ENCODE measurements at places on chromosomes 12 and 14.

GRCh38 chr12:57553343-57554202, 3.7 kb downstream of the KIF5A start:
- DNase-seq, result no peak

GRCh38 chr14:72457641-72458040, 436.3 kb downstream of the DPF3 start:
- no peak for DNase-seq

DNA sequence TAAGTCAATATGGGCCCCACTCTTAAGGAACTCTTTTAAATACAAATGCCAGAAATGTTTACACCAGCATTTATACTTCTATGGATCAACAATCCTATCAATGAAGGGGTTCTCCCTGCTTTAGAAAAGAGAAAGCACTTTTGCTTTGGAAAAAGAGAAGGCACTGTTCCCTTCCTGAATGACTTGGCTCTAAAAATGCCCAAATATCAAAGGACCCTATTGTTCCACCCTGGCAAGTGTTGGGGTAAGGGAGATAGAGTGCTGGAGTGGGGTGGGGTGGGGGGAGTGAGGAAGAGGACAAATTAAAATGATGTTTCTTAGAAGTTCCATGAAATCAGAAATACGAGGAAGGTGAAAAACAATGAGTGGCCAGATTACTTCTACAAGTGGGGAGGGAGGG, 131.6 kb upstream of the GRIN2B start:
- no peak for DNase-seq

DNA sequence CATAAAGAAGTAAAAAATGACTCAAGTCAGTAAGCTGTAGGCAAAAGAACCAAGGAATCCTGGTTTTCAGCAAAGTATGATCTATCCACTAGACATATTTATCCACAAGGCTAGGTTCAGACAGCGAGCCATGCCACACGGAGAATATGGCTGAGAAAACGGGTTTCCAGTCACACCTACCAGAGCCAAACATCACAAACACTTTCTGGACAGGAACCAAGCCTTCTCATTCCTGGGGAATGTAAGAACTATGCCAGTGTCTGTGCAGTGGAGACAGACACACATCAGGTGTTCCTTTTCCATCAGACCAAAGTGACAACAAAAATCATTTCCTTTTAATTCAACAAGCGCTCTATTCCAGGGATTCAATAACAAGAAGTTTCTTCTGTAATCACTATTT, 41.1 kb downstream of the AREL1 start:
- DNase-seq, result peak; percentile 55

DNA sequence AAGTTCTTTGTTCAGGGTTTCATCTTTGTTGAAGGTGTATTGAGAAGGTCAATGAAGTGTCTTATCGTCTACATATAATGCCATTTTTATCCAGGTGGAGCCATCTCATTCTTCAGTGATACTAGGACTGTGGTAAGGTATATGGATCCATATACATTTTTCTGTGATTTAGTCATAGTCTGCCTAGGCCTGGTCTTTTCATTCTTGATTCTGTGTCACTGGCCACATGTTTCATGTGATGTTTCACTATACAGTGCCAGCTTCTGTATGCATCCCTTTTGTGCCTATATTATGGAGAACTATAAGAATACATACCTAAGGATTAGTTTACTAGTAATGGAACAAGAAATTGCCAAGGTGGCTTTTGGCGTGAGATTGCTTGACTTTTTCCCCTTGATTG, 40.5 kb downstream of the VEZT start:
- DNase-seq, result no peak

- DNase-seq, result no peak
Observed at GRCh38 chr12:11798856-11799501, 149.5 kb downstream of the ETV6 start.

- DNase-seq, result no peak
Observed at GRCh38 chr12:94534278-94534677, 74.6 kb upstream of the CEP83 start.

DNA sequence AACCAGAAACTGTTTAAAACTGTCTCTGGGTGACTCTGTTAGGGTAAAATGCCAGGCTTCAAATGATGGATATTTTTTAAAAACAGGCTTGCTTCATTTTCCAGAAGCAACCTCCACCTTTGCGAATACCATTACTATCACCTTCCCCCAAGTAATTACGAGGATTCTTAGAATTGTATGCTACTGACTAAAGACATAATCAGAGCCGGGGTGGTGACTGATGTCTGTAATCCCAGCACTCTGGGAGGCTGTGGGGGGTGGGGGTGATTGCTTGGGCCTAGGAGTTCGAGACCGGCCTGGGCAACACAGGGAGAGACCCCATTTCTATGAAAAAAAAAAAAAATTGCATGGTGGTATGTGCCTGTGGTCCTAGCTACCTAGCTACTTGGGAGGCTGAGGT, 38.3 kb downstream of the FGD6 start:
- DNase-seq, result no peak

- no peak for DNase-seq
Observed at GRCh38 chr12:78229591-78230101, 399.0 kb downstream of the NAV3 start.

DNA sequence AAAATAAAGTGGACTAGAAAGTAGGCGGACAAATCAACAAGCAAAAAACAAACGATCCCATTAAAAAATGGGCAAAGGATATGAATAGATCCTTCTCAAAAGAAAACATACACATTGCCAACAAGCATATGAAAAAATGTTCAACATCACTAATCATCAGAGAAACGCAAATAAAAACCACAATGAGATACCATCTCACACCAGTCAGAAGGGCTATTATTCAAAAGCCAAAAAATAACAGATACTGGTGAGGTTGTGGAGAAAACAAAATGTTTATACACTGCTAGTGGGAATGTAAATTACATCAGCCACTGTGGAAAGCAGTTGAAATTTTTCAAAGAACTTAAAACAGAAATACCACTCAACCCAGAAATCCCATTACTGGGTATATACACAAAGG, 70.3 kb downstream of the RPS6KA5 start:
- no peak for DNase-seq

- no peak for DNase-seq
Observed at GRCh38 chr12:6370994-6371754, 4.2 kb downstream of the SCNN1A start.

GRCh38 chr14:93701562-93701961, 86.7 kb downstream of the PRIMA1 start:
- DNase-seq, result no peak

DNA sequence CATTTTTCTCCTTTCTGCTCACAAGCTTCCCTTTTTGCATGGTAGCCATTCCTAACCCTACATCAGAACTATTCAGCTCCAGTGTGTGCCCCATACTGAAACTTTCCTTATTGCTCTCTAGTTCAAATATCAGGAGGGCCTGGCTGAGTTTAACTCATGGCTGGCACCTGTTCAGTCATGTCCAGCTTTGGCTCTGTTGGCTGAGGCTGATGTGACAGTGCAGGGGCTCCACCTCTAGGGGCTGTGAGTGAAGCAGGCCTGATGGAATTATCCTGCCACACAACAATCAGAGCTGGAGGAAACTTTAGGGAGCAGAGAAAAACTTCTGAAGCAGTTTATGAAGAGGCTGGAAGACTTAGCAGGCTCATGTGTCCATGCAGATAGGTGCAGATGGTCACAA, 8.5 kb downstream of the COQ6 start:
- DNase-seq, result no peak

DNA sequence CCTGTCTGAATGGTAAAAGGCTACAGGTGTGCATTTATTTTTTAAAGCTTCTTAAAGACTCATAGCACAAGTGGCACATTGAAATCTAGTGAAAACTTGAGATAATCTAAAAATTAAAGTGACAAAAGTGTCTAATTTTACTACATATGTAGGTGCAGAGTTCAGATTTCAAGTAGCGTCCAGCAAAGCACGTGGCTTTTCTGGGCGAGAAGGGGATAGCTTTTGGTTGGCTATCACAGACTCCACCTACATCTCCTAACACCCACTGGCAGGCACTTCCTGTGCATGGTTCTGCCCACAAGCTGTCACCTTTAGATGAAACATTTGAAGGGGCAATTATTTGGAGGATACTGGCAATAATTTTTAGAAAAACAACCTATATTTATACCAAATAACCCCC, 1.9 kb upstream of the PITPNM2 start:
- no peak for DNase-seq

DNA sequence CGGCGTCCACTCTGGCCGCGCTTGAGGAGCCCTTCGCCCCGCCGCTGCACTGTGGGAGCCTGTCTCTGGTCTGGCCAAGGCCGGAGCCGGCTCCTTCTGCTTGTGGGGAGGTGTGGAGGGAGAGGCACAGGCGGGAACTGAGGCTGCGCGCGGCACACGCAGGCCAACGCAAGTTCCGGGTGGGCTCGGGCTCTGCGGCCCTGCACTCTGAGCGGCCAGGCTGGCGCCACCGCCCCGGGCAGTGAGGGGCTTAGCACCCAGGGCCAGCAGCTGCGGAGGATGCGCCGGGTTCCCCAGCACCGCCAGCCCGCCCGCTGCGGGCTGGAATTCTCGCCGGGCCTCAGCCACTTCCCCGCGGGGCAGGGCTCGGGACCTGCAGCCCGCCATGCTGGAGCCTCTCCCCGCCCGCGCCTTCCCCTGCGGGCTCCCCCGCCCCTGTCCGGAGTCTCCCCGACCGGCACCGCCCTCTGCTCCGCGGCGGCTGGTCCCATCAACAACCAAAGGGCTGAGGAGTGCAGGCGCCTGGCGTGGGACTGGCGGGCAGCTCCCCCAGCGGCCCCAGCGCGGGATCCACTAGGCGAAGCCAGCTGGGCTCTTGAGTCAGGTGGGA, 921.2 kb upstream of the FOXG1 start:
- peak; percentile 46 for DNase-seq

- DNase-seq, result no peak
Observed at GRCh38 chr14:82872494-82872893, 1338.8 kb upstream of the SEL1L start.

DNA sequence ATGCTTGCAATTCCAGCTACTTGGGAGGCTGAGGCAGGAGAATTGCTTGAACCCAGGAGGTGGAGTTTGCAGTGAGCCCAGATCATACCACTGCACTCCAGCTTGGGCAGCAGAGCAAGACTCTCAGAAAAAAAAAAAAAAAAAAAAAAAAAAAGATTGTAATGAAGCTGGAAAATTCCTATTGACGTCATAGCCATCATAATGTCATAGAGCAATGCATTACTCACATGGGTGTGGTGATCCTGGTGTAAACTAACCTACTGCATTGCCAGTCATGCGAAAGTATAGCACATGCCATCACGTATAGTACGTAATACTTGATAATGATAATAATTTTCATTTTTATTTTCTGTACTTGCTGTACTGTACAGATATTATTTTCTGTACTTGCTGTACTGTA, 42.7 kb upstream of the NID2 start:
- DNase-seq, result no peak

- DNase-seq, result no peak
Observed at GRCh38 chr12:56645201-56645716, 525 bp downstream of the ATP5F1B start.

DNA sequence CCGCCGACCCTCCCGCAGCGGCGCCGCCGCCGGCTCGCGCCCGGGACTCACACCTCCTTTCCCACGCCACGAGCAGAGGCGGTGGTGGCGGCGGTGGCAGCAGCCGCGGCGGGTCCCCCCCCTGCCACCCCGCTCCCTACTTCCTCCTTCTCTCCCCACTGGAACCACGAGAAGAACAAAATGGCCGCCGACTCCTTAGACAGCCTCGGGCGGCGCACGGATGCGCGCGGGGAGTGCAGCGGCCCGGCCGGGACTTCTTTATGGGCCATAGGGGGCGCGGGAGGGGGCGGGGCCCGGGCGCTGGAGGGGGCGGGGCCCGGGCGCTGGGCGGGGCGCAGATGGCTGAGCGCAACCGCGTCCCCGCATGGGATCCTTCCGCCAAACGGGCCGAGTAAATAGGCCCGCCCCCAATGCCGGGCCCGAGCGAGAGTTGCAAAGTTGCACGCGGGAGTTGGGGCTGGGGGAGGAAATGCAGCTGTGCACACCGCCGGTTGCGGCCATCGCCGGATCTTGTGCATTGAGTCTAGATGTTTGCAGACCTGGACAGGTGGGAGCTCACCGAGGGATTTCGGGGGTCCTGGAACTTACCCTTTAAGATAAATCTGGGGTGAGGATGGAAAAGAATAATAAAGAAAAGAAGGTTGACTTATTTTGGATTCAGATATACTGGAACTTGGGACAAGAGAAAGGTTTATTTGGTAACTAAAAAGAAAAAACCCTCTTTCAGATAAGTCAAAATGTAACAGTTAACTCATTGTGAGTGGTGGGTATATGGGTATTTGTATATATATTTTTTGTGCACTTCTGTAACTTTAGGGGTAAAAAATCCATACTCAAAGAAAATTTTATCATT, at the start of gene PPP1CC:
PPP1CC (minus strand) TSS at position 174 of the 853 bp plus-strand sequence. CDS start 184 bp downstream, outside the sequence.
- DNase-seq, result peak; percentile 95

GRCh38 chr14:31927348-31927832, 149.7 kb upstream of the ARHGAP5 start:
- DNase-seq, result no peak

- no peak for DNase-seq
Observed at GRCh38 chr14:102771144-102771543, 6.1 kb upstream of the TRAF3 start.

DNA sequence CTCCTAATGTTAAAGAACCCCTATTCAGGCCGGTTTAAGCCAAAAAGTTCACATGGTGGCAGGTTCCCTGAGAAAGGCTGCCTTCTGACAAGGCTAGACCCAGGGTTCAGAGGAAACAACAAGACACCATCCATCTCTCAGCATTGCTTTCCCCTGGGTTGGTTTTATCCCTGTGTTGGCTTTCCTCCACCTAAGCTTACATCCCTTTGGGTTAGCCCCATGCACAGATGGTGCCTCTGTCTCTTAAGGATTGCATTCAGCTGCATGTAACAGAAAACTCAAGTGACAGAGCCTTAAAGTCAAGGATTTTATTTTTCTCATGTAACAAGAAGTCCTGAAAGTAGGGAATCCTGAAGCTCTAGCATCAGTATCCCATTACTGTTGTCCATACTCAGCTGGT, 42.8 kb upstream of the RIN3 start:
- no peak for DNase-seq

GRCh38 chr14:105281371-105282097, 19.3 kb downstream of the BRF1 start:
- DNase-seq, result no peak

- DNase-seq, result no peak
Observed at GRCh38 chr12:13471471-13471870, 274.9 kb downstream of the EMP1 start.

- DNase-seq, result peak; percentile 39
Observed at GRCh38 chr12:130423136-130423535, 85.4 kb downstream of the PIWIL1 start.

GRCh38 chr14:63938198-63939005, 85.6 kb downstream of the SYNE2 start:
- no peak for DNase-seq

- DNase-seq, result no peak
Observed at GRCh38 chr12:44654646-44655639, 221.2 kb downstream of the NELL2 start.
